ENCODE measurements at places on chromosomes 2 and 18.

- DNase-seq = no peak
Measured at GRCh38 chr2:232485757-232486557, 1.7 kb downstream of the ECEL1 start.

DNA sequence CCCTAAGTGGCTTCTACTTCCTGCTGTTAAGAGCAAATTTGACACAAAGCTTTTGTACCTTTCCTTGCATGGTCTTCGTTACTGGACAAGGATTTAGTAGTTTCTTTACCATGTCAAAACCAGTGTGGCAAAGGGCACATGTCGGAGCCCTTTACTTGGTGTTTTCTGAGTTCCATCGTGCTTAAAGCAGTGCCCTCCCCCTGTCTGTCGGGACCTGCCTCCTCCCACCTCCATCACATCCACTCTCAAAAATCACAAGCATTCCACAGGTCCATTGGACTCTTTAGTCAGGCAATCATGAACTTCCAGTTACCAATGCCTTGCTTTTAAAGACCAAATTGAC lies 763 bp downstream of the CCDC141 start:
- DNase-seq = no peak

GRCh38 chr2:220835583-220835982 lies 736.5 kb downstream of the EPHA4 start:
- DNase-seq = no peak

- no peak for DNase-seq
Measured at GRCh38 chr18:75256376-75256775, 45.8 kb downstream of the TSHZ1 start.

- no peak for DNase-seq
Measured at GRCh38 chr2:226515344-226516055, 284.1 kb downstream of the IRS1 start.

GRCh38 chr2:37849911-37850310 lies 75.2 kb upstream of the RMDN2 start:
- DNase-seq = no peak

GRCh38 chr2:120477831-120478481 lies 132.0 kb downstream of the INHBB start:
- no peak for DNase-seq

GRCh38 chr2:9970200-9971044 lies 18.9 kb downstream of the GRHL1 start:
- DNase-seq = no peak

DNA sequence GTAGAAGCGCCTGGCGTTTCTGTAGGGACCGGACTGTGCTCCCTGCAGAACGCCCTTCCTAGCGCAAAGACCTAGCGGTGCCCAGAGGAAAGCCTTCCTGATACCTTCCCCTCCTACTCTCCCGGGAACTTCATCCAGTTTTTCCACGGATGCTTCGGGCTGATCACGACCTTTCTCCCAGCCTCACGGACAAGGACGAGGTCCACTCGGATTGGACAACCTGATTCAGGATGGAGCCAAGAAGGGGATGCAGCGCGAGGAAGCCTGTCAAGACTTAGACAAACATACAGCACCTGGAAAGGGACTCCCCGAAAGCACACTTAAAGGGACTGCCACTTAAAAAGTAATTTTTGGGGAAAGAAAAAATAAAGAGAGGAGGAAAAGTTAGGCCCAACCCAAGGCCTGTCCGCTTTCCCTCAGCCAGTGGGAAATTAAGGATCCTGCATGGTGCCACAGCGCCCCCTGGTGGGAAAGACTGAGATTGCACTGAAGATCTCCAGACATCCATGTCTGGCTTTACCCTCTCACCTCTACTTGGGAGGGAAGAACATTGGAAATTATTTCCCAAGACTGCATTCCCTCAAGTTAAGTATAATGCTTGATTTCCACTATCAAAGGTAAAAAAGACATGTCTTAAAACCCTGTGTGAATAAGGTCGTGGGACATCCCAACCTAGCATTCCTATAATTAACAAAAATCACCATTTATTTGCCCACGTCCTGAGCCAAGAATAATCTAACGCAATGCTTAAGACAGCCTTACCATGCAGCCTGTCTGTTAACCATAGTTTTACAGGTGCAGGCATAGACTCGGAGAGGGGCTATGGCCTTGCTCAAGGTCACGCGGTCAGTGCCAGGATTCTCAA lies 13.4 kb upstream of the COPS8 start:
- DNase-seq = peak; percentile 39

- no peak for DNase-seq
Measured at GRCh38 chr2:238655974-238656722, 191.7 kb upstream of the TWIST2 start.

DNA sequence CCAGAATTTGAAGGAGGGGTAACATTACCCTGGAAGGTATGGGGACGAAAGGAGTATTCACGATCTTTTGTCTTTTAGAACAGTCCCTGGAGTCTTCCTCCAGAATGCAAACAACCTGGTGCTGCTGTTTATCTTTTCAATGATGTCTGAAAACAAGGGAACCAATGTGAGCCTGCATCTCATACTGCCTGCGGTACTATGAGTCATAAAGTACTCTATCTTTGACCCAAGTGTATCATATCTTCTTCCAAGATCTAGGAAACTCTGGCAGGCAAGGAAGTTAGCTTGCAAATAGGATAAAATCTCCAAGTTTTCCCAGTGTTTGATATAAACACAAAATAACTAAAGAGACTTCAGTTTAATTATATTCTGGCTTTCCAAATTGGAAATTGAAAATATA lies 968.5 kb downstream of the LRP1B start:
- DNase-seq = no peak

GRCh38 chr2:39666491-39667101 lies 879 bp downstream of the TMEM178A start:
- DNase-seq = no peak

- DNase-seq = no peak
Measured at GRCh38 chr2:27049422-27050280, 1.8 kb upstream of the AGBL5 start.

GRCh38 chr2:74205596-74205995 lies 7.2 kb downstream of the MTHFD2 start:
- no peak for DNase-seq

GRCh38 chr2:196233805-196234475 lies 62.6 kb upstream of the STK17B start:
- no peak for DNase-seq

DNA sequence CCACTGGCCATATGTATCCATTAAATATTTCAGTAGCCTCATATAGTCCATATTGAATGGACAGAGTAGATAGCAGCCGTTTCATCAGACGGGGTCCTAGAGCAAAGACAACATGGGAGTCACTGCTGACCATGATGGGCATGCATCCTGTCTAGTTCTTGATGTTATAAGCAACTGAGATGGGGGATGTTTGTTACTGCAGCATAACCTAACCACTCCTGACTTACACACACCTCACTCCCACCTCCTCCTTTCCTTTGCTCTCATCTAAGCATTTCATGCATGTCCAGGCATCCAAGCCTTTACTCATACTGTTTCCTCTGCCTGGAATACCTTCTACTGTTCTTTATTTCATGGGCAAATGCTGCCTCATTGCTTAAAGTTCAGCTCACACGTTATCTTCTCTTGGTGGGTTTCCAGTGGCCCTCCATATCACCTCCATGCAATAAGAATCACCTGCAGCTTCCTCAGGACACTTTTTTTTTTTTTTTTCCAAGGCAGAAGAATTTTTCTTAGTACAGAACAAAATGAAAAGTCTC lies 87.8 kb downstream of the DDX1 start:
- no peak for DNase-seq

GRCh38 chr18:26421931-26422330 lies 126.4 kb downstream of the KCTD1 start:
- no peak for DNase-seq

GRCh38 chr2:118464546-118465265 lies 376.4 kb downstream of the INSIG2 start:
- no peak for DNase-seq

DNA sequence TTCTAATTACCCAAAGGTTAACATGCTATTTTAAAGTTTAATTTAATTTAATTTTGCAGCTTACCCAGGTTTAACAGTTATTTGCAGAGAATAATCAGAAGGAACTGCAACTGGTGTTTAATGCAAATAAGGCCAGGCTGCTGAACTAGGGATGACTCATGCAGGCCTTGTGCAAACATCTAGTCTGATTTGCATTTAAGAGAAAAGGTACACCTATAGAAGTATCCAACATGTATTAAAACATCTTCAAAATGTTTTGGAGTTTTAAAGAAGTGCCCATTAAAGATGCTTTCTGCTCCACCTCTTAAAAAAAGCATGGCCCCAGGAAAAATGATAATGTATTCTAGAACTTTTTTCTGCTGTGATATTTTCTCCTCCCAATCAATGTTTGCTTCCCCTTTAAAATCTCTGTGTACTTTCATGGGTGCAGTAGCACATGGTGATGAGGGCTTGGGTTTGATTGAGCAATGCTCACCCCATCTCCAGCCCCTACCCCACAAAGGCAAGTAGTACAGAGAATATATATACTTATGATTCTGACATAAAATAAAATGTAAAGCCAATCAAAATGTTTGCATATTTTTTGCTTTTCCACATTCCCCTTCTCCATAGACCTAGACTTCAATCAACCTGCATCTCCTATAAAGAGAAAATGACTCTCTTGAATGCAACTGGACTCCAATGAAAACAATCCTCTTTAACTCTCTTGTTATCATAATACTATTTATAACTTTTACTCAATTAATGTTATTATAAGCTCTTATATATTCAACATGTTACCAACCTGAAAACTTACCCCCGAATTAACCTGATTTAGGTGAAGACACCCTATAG lies 54.1 kb downstream of the ATP8B1 start:
- DNase-seq = no peak

DNA sequence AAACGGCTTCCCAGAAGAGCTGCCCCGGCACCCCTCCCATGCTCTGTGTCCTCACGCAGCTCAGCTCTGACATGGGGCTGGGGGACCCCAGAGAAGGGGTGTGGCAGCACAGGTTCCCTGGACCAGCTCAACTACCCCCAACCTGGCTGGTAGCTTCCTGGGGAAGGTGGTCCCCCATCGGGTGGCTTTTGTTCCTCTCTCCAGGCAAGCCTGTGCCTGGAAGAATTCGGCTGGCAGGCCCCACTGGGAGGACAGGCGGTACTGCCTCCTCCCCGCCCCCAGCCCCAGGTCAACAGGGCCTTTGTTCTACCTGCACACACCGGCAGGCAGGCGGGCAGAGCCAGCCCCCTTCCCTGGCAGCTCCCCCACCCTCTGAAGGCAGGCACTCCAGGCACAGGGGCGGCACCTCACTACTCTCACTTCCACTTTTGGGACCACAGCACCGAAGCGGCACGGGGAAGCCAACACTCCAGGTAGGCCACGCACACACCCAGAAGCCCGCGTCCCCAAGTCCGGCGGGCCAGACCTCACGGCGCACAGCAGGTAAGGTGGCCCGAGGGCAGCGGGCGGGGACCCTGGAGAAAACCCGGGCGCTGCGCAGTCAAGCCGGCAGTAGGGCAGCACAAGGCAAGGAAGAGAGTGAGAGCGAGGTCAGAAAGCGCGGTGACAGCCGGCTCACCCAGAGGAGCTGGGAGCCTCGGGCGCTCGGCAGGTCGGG lies 1.3 kb downstream of the HS6ST1 start:
- DNase-seq = no peak

DNA sequence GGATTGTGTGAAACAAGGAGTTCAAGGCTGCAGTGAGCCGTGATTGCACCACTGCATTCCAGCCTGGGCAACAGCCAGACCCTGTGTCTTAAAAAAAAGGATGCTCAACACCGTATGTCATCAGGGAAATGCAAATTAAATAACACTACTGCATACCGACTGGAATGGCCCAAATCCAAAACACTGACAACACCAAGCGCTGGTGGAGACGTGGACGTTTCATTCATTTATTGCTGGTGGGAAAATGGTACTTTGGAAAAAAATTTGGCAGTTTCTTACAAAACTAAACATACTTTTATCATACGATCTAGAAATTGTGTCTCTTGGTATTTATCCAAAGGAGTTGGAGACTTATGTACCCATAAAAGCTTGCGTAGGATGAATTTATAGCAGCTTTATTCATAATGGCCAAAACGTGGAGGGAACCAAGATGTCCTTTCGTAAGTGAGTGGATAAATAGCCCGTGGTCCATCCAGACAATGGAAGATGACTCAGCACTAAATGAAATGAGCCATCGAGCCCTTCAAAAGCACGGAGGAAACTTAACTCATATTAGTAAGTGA lies 24.2 kb downstream of the NEU4 start:
- DNase-seq = no peak

- DNase-seq = peak; percentile 26
Measured at GRCh38 chr2:67259556-67260342, 137.4 kb upstream of the ETAA1 start.

DNA sequence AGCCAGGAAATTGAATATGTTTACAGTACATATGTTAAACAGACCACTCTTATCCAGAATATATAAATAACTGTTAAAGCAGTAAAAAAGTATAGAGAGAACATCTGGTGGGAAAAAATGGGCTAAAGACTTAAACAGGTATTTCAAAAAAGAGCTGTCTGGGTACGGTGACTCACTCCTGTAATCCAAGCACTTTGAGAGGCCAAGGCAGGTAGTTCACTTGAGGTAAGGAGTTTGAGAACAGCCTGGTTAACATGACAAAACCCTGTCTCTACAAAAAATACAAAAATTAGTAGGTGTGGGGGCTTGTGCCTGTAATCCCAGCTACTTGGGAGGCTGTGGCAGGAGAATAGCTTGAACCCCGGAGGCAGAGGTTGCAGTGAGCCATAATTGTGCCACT lies 171.4 kb upstream of the FSIP2 start:
- DNase-seq = no peak

GRCh38 chr18:68796936-68797690 lies 767 bp upstream of the CCDC102B start:
- DNase-seq = no peak

- no peak for DNase-seq
Measured at GRCh38 chr2:236968101-236968879, 117.4 kb upstream of the COPS8 start.

DNA sequence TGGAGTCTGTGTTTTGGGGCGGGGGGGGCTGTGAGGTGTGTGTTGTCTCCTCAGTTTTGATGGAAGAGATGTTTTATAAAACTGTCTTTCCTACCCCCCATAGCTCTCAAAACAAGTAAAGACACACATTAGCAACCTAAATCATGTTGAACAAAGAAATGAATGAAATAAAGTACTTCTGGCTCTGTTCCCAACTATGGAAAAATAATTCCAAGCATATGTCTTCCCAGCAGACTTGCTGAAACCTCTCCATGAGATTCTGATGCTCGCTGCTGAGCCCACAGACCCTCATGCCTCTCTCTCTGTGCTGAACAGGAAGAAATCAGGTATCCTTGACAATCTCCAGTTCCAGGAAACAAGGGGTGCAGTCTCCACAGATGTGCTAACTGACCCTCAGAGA lies 226.7 kb upstream of the KLHL29 start:
- no peak for DNase-seq

DNA sequence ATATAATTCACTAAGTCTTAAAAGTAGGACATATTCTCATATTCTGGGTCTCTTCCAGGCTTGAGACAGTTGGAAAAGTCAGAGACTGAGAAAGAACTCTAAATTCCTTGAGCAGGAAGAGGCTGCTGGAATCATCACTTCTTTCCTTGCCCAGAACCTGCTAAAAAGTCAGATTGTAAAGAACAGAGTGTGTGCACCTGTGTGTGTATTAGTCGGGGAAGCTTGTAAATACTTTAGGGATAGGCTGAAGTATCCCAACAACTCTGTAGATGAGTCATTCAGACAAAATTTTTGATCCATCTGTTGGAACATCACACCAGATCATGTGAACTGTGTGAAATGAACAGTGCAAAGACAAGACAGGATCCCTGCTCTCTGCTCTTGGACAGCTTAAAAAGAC lies 16.1 kb downstream of the GAREM1 start:
- no peak for DNase-seq
